Mesenteric fat pad (tissue), 1 donor: ENCODE measurements at places on chromosomes 2 and 18. TPM values are rescaled to one million over a fixed set of nuclear protein-coding genes. Genes with fewer than 3 reads are reported as not detected.

Gene SNORC
- total RNA-seq: 0.64 TPM

Gene KANSL1L
- 14.6 TPM for total RNA-seq

Gene PLEK
- total RNA-seq: 30.0 TPM

Gene HS6ST1
- total RNA-seq: 38.4 TPM

DNA sequence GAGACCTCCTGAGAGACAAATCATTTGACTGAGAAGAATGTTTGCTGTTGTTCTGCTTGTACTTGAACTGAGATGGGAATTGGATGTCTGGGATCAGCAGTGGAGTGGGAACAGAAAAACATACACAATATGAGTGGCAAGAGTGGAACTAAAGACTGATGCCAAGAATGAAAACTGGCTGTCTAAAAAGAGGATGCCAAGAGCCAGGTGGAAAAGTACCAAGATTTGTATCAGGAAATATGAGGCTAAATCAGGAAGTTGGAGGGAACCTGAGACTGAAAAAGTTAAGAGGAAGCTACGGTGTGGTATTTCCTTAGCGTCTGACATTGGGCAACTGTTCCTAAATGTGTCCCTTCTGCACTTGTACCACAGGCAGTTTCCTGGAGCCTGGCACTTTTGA is 440.9 kb upstream of the CELF4 start:
- no peak for DNase-seq

GRCh38 chr2:98771721-98772524 is 41.0 kb upstream of the MGAT4A start:
- no peak for DNase-seq

- DNase-seq: no peak
Measured at GRCh38 chr2:60505240-60505879, 48.1 kb downstream of the BCL11A start.

- DNase-seq: no peak
Measured at GRCh38 chr2:32058130-32058529, 5.2 kb upstream of the SPAST start.

DNA sequence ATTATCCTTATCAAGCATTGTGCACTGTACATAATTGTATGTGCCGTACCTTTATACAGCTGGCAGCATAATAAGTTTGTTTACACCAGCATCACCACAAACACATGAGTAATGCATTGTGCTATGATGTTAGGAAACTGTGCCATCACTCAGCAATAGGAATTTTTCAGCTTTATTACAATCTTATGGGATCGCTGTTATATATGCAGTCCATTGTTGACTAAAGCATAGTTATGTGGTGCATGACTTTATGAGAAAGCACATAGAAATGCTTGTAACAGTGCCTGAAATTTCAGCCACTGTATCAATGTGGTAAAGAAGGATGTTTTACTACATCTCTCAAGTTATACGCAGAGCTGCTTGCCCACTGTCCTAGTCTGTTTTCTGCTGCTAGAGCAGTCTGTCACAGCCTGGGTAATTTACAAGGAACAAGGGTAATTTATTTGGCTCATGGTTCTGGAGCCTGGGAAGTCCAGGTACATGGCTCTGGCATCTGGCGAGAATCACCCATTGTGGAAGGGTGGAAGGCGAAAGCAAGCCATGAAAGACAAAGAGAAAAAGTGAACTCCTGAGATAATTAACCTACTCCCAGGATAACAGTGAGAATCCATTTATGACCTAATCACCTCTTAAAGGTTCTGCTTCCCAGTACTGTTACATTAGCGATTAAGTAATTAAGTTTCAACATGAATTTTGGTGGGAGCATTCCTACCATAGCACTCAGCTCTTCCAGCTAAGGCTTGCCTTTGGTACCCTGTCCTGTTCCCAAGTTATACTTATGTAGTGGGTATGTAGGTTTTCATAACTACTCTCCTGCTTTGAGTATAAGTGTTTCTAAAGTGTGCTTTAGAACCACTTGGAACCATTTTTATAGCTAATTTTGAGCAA is 4.6 kb downstream of the MAP3K20 start:
- DNase-seq: no peak

- DNase-seq: no peak
Measured at GRCh38 chr2:183019718-183020442, 18.4 kb downstream of the NCKAP1 start.

DNA sequence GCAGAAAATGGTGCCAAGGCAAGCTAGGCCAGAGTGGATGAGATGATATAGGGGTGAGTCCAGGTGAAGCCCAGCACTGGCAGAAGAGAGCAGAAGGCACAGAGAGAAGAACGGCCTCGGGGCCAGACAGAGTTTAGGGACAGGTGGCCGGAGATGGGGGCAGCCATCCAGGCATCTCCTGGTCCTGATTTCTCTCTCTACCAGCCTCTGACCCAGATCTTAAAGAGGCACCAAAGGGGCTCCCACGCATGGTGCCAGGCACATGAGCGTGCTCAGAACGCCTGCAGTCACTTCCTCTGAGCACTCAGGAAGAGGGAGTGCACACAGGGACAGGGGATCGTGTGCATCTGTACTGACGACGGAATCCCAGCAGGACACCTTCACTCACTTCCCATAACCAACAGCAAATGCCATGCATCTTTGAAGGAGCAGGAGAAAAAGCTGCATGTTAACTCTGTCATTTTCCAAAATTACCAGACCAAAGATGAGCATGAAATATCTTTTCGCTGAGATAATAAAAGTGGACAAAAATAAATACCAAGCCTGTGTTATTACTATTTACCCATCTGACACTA is 427.8 kb upstream of the MYT1L start:
- no peak for DNase-seq

DNA sequence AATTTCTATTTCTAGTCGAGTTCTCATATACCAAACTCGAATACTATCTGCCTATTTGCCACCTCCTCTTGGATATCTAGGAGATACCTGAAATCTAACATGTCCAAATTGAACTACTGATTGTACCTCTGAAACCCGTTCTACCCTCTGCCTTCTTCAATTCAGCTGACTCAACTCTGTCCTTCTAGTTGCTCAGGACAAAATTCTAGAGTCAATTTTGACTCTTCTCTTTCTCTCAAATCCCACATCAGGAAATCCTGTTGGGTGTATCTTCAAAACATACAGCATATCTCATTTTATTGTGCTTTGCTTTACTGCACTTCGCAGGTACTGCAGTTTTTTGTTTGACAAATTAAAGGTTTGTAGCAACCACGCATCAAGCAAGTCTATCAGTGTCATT is 137.8 kb downstream of the ZAP70 start:
- no peak for DNase-seq

DNA sequence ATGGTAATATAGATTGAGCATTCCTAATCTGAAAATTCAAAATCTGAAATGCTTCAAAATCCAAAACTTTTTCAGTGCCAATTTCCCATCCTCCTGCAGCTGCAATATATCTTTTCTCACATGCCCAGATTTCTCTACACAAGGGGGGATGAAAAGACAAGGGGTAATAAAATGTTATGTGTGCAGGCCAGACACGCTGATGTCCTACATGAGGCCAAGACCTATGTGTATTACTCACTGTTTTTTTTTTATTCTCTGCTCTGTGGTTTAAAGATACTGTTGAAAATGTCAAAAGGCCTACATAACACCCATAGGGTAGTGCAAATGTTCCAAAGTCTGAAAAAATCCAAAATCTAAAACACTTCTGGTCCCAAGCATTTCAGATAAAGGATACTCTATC is 41.2 kb upstream of the CWC22 start:
- DNase-seq: no peak

DNA sequence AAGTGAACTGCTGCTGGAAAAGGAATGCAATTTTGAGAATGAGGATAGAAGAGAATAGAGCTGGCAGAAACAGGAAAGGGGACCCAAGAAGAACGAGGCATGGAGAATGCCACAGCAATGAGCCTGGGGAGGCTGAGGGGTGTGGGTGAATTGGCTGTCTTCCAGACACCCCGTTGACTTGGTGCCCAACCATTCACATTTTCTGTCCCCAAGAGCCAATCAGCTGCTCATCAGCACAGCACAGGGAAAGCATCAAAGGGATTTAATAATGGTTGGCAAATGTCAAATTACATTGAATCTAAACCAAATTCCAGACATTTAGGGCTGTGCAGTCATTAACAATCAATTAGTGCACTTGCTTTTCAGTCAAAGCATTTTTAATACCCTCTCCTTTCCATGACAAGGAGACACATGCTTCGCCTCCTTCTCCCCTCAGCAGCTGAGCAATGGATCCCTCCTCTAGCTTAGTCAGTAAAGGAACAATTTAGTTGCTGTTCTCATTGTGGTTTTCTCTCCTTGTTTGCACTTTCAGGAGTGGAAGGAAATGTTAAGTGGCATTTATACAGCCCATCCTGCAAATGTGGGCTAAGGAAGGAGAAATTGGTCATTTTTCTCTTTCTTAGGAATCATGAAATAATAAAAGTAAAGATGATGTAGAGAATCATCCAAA is 98.8 kb downstream of the KLF7 start:
- DNase-seq: no peak

GRCh38 chr2:218798767-218799504 is 17.0 kb downstream of the CYP27A1 start:
- DNase-seq: no peak

DNA sequence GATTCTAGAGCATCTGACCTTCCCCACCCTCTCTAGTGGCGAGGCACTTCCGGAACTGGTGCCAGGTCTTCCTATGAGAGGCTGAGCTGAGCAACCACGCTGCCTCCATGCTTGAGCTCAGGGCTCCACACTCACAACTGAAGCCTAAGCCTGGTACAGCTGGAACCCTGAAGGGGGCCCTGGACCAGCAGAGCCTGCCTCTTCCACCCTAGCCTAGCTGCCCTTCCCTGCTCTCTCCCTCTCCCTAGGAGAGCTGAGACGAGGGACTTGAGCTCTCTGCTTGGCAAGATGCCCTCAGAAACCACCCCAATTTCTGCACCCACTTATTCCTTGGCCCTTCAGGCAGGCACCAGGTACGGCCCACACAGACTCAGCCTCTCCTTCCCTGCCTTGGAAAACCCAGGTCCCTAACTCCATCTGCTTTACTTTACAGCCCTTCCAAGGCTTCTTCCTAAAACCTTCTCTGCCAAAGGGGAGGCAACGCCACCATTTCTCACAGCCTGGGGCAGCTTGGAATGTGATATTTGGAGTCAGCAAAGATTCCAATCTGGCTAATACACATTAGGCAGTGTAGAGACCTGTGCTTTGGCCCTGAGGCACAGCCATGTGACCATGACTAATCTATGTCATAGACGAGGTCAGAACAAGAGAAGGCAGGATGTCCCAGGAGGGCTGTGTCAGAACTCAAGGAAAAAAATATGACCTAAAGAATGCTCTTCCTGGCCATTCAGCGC is 18.8 kb downstream of the COX7A2L start:
- no peak for DNase-seq

- no peak for DNase-seq
Measured at GRCh38 chr18:58698701-58699193, 27.5 kb downstream of the MALT1 start.

DNA sequence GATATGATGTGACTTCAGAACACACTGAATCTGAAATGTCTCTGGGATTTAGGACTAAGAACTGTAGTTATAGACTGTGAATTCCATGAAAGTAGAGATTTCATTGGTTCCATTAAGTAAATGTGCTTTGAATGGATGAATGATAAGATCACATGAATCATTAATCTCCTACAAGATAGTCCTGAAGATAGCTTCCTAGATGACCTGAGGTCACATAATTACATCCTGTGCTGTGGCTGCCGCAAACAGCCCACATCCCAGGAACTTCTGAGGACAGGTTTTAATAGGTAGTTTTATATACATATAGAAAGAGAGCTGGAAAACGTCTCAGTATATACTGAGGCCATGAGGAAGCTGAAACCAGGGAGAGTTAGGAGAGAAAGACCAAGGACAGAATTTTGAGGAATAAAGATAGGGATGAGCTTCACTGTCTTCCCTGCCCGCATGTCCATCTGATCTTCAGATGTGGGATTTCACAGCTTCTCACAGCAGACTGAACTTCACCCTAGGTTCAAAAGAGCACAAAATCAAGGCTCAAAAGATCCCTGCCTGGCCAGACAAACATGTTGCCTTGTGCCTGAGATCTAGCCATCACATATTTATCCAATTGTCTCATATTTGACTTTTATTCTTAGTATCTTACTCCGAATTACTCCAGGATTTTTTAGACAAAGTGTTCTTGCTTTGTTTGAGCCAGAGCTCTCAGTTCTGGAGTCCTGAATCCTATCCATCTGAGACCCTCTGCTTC is 188.2 kb downstream of the IRS1 start:
- DNase-seq: no peak

- DNase-seq: no peak
Measured at GRCh38 chr2:109497463-109497862, 116.3 kb downstream of the SEPTIN10 start.
